ENCODE measurements at places on chromosomes 3 and 15.

DNA sequence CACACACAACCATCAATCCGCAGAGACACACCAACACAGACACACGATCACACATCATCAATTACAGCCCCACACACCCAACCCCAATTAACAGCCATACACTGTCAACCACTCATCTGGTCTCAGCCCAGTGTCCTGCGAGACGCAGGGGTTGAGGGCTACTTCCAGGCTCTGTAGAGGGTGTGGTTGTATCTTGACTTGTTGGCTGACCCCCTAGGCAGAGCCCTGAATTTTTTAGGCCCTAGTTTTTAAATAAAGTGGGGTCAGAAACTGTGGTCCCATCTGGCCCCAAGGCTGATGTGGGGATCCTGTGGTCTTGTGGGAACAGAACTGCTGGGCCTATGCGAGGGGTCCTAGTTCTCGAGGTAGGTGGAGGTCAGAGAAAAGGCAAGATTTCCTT lies 9.2 kb downstream of the VILL start:
- DNase-seq, result no peak

DNA sequence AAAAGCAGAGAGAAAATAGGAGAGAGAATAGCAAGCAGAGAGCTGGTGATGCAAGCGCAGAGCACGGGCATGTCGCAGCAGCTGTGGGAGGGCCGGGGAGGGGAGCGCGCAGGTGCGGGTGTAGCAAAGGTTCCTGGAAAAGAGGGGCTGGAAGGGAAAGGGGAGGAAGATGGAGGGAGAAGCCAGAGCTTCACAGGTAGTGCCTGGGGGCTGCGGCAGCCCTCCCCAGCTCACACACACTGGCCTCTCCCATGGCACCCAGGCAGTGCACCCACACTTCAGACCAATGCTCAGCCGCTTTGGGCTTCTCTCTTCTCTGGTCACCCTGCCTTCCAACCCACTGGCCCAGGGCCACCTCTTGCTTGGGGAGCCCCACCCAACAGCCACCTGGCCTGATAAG lies 72.1 kb downstream of the ADAMTS7 start:
- no peak for DNase-seq

DNA sequence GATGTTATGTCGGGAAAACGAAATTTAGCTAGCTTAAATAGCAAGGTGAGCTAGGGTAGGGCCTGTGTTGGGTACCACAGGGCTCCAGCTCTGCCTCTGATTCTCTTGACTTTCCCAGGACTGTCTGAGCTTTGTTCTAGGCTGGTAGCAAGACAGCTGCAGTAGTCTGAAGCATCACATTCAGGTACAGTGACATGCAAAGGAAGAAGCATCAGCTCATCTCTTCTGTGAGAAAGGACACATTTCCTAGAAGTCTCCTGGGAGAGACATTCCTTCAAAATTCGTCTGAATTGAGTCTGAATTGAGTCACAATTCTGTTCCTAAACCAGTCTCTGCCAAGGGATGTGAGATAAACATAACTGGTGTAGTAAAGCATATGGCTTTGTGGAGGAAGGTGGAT lies 8.5 kb upstream of the UBXN7 start:
- no peak for DNase-seq

GRCh38 chr15:95772982-95773381 lies 557.5 kb upstream of the NR2F2 start:
- no peak for DNase-seq

GRCh38 chr3:195239121-195239520 lies 31.8 kb downstream of the XXYLT1 start:
- DNase-seq, result no peak

- DNase-seq, result no peak
Measured at GRCh38 chr3:44501971-44502370, 24.5 kb upstream of the ZNF445 start.

GRCh38 chr3:45499529-45499928 lies 95.0 kb upstream of the LIMD1 start:
- DNase-seq, result no peak

GRCh38 chr3:10108091-10108490 lies at the start of gene FANCD2OS:
TSS of gene FANCD2OS (minus strand) at chr3:10108255. CDS start at chr3:10104774, 3,481 bp downstream.
- no peak for DNase-seq

GRCh38 chr3:42535981-42536784 lies 33.7 kb downstream of the VIPR1 start:
- no peak for DNase-seq

GRCh38 chr3:13002398-13003124 lies 70.7 kb downstream of the IQSEC1 start:
- DNase-seq, result no peak

DNA sequence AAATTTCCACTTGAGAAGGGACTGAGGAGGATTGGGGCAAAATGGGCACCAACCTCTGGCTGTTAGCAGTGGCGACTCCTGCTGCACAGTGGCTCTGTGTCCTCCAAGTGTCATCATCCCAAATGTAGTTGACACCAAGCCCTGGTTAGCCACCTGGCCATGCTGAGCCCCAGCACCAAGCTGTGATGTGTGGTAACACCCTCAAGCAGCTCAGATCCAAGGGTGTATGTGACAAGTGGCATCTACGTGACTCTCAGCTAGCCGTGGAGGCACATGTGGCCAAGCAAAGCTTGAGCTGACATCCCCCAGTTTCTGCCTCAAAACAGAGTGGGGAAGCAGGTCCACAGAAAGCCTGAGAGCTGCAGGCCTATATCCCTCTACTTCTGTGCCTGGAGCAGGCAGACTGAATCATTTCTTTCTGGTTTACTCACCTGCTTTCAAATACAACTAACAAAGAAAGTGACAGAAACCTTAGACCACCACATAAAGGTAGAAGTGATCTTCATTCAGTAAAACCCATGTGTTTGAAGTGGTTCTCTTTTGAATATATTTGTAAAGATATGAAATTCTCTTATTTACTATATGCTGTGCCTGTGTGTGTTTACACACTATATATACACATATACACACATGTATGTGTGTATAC lies 40.0 kb downstream of the FOXP1 start:
- no peak for DNase-seq

DNA sequence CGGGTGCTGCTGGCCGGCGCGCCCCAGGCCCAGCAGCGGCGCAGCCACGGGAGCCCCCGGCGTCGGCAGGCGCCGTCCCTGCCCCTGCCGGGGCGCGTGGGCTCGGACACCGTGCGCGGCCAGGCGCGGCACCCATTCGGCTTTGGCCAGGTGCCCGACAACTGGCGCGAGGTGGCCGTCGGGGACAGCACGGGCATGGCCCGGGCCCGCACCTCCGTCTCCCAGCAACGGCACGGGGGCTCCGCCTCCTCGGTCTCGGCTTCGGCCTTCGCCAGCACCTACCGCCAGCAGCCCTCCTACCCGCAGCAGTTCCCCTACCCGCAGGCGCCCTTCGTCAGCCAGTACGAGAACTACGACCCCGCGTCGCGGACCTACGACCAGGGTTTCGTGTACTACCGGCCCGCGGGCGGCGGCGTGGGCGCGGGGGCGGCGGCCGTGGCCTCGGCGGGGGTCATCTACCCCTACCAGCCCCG lies 777 bp downstream of the LOXL1 start:
- DNase-seq, result no peak

DNA sequence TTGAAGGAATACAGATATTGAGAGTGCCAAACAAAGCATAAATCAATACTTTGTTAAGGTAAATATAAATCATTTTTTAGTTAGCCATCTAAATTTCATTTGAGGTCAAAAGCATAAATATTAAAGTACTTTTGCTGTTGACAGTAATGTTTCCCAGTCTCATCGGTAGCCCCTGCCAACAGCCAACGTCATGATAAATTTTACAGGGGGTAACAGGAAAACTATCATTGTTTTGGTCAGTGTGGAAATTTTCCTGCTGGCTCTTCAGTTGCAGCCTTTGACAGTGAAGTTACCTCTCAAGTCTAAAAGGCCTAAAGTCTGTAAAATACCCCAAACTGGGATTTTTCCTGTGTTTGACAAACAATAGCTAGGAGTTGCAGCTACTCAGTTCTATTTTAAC lies 37.3 kb upstream of the TTC14 start:
- no peak for DNase-seq

GRCh38 chr3:50385754-50386153 lies 26.4 kb upstream of the TMEM115 start:
- no peak for DNase-seq

- no peak for DNase-seq
Measured at GRCh38 chr3:126945171-126945721, 37.7 kb upstream of the PLXNA1 start.

DNA sequence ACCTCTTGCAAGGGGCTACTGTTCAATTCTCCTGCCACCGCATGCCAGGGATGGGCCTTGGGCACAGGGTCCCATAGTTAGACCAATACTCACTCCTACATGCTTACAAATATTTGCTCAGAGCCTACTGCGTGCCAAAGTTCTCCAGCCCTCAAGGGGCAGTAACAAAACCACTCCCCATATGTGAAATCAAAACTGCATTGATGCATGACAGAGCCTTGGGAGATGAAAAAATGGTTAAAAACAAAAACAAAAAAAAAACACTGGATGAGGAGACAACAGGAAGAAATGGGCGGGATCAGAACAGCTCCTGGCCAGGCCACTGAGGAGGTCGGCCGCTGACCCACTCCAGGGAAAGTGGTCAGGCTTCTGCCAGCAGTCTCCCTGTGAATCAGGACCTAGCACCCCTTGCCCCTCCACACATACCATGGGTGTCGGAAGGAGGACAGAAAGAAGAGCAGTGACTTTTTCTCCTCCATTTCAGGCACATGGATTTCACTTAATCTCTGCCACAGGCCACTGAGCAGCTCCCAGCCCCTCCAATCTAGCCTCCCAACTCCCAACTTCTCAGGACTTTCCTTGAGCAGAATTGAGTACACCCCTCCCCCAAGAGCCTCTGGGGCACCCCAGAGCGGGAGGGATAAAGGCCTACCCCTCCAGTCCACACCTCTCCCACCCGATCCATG lies 2.8 kb downstream of the PLXNB1 start:
- DNase-seq, result no peak

GRCh38 chr15:38557921-38558320 lies 6.7 kb downstream of the RASGRP1 start:
- no peak for DNase-seq

DNA sequence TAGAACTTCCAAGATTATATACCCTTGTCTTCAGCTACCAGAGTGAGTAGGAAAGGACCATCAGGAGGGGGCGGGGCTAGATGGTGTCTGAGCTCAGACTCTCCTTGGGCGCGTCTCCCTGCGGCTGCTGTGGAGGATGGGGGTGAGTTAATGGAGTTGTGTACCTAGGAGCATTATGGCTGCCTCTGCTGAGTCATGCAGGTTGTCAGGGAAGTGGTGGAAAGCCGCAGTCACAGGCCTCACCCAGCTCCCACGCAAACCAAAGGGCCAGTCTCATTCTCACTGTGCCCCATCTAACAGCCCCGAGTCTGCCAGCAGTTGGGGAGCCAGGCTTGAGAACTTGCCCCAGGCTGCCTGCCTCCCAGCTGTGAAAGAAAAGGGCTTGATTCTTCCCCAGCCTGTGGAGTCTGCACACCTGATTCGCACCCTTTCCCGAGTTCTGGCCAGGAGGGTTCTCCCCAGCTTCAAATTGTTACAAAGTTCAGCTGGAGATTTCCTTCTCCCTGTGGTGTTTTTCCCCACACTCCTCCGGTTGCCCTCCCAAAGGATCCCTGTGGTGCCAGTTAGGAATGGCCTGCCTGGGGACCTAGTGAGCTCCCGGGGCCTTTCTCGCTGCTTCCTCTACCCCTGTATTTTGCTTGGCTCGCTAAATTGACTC lies 143.3 kb downstream of the HCN4 start:
- DNase-seq, result no peak

- DNase-seq, result no peak
Measured at GRCh38 chr3:128073807-128074206, 21.6 kb downstream of the SEC61A1 start.

DNA sequence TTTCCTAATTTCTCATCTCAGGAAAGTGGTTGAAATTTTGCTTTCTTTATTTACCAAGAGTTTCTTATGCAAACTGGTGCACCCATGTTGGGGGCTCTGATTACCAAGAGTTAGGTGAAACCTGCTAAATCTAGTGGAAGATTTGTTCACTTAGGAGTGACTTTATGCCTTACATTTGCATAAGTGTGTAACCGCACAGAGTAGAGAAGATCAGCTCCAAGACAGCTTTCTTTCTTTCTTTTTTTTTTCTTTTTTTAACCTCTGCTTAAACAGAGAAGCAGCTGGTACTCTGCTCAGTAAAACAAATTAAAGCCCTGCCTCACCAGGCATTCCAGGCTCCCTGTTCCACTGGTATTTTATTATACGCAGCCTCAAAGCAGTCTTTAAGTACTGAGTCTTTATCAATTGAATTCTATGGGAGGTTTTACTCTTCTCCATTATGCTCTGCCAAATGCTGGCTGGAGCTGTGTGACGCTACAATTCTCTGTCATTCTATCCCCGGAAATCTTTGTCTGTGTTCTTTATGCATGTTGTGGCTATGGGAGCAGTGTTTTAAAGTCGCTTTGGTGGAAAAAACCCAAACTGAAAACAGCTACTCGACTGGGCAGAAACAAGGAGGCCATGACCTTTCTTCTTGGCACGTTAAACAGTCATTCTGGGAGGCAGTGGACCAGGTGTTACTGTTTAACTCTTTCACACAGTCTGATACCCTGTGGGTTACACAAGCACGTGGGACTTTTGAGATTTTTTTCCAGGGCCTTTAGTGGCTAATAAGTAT lies 55.2 kb upstream of the GBE1 start:
- no peak for DNase-seq

DNA sequence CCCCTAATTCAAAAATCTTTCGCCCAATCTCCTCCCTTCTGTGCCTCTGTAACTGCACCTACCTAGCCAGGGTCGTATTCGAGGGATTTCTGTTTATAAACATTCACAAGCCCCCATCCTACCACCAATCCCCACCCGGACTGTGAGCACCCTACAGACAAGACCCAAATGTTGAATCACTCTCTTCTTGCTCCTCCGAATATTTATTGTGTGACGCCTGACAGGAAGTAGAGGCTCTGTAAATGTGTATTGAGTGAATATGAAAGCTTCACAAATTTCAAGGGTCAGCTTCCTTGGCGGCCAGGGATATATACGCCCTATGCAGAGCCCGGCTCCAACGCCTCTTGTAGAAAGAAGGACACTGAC lies 1.6 kb downstream of the BDH1 start:
- no peak for DNase-seq

All from stimulated activated CD8-positive, alpha-beta memory T cell treated with anti-CD3 and anti-CD28 coated beads, Interleukin-15, amount 100 ng/mL, for 1 hour (primary cell).